ENCODE measurements at places on chromosomes 11 and 22.

DNA sequence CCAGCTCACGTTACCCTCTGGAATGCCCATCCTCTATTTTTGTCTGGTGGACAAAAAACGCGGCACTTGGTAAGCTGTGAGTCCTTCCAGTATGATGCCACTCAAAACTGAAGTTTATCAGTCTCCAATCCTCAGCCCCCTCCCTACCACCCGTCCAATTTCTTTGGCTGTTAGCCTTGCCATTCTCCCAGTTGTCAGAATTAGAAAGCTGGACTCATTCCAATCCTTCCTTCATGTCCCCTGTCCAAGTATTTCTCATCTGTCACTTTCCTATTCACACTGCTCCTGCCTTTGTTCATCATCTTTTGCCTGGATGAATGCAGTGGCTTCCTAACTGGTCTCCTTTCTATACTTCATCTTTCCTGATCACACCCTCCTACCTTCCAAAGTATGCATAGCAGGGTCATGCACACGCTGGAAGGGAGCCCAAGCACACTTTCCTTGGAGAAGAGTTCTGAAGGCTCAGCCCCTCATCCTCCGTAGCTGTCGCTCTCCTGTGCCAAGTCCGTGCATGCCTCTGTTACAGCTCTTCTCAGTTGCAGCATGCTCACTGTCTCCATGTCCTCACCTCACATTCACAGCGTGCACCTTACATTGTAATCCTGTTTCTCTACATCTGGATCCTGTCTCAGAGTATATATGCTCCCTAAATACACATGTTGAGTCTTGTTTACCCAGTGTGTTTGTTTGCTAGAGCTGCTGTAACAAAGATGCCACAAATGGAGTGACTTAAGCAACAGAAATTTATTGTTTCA lies 19.4 kb downstream of the APLP2 start:
- DNase-seq = no peak

- DNase-seq = no peak
Measured at GRCh38 chr11:119025978-119026766, 4.5 kb downstream of the SLC37A4 start.

DNA sequence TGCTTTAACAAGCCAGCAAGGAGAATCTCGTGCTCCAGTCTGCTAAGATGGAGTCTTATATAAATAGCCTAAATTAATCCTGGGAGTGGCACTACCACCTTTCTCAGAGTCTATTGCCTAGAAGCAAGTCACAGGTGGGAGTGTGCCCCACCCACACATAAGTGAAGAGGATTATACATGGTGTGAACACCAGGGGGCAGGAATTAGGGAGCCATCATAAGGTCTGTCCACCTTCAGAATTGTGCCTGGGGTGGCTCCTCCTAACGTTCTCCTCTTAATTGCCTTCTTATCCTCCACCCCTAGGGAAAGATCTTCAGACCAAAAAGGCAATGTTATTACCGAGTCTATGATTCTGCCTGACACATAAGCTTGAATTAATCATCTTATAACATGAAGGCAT lies 276.8 kb upstream of the SESN3 start:
- no peak for DNase-seq

DNA sequence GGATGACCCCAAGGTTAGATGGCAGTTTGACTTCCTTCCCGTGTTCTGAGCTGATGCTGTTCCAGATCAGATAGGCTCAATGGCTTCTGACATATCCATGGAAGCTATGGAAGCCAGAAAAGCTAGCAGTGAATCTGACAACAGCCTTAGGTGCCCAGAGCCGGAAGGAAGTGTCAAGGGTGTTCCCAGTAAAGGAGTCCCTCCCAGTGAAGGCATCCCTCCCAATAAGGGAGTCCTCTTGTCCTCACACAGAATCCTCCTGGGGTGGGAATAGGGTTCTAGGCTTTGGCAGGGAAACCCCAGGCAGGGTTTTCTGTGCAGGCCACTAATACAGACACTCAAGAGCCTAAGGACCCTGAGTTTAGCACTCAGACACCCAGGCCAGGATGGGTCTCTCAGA lies 47.0 kb upstream of the ISX start:
- DNase-seq = no peak

GRCh38 chr11:119591836-119592310 lies 137.1 kb downstream of the NECTIN1 start:
- DNase-seq = no peak

GRCh38 chr11:76615950-76616349 lies 54.6 kb downstream of the LRRC32 start:
- DNase-seq = no peak

DNA sequence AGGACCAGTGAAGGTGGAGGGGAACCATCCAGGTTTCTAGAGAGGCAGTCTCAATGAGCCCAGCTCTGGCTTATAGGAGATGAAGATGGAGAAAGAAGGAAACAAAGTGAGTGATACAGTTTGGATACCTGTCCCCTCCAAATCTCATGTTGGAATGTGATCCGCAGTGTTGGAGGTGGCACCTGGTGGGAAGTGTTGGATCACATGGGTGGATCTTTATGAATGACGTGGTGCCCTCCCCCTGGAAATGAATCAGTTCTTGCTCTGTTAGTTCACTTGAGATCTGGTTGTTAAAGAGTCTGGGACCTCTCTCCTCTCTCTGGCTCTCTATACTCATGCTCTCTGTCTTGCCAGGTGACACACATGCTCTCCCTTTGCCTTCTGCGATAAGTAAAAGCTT lies 393.1 kb upstream of the NARS2 start:
- no peak for DNase-seq

- DNase-seq = no peak
Measured at GRCh38 chr11:116727990-116728389, 44.8 kb downstream of the BUD13 start.

DNA sequence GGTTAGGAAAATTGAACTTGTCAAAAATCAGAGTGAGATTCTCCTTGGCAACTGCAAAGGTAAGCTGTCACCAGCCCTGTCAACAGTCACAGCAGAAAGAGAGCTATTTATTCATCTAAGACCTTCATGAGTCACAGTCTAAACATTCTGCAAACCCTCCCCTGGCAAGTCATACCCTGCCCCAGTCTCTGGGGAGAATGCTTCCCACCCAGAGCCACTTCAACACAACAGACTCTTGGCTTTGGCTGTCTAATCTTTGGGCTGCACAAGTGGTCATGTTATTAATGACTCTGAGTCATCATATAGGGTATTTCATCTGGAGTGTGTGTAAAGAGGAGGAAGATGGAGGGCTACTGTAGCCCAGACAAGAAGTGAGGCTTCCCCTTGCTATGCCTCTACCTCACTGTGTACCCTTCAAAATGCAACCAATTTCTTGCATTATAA lies 153.4 kb downstream of the CCDC34 start:
- DNase-seq = no peak

DNA sequence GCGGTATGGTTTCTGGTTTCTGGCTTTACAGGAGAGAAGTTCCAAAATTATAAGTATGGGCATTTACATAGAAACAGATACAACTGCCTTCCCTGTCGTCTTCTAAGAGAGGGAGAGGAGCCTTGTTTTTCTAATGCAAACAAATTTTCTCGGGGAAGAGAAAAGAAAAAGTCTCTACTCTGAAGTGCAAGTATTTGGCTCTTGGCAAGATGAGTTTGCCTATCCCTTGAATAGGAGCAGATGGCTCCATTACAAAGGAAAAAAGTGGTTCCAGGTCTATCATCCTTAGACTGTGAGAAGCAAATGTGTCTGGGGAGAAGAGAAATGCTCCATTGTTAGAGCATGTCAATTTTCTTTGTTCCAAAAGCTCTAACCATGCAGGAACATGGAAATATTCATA lies 455.6 kb downstream of the BUD13 start:
- no peak for DNase-seq

DNA sequence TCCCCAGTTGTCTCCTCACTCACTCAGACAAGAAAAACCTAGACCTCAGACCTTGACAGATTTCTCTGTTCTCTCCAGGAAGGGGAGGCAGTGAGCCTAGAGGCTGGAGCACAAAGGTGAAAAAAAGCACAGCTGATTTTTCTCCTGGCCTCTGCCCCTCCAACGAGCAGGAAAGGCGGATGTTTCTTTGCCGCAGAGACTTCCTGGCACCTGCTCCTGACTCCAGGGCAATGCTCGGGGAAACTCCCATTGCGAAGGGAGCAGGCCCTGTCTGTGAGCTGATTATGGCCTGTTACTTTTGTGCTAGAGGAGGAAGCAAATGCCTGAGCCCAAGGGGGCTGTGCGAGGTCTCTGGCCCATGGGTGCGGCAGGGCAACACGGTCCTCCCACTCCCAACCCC lies 25.4 kb downstream of the MS4A10 start:
- DNase-seq = no peak

GRCh38 chr22:26210334-26210733 lies 41.1 kb downstream of the SEZ6L start:
- DNase-seq = no peak

DNA sequence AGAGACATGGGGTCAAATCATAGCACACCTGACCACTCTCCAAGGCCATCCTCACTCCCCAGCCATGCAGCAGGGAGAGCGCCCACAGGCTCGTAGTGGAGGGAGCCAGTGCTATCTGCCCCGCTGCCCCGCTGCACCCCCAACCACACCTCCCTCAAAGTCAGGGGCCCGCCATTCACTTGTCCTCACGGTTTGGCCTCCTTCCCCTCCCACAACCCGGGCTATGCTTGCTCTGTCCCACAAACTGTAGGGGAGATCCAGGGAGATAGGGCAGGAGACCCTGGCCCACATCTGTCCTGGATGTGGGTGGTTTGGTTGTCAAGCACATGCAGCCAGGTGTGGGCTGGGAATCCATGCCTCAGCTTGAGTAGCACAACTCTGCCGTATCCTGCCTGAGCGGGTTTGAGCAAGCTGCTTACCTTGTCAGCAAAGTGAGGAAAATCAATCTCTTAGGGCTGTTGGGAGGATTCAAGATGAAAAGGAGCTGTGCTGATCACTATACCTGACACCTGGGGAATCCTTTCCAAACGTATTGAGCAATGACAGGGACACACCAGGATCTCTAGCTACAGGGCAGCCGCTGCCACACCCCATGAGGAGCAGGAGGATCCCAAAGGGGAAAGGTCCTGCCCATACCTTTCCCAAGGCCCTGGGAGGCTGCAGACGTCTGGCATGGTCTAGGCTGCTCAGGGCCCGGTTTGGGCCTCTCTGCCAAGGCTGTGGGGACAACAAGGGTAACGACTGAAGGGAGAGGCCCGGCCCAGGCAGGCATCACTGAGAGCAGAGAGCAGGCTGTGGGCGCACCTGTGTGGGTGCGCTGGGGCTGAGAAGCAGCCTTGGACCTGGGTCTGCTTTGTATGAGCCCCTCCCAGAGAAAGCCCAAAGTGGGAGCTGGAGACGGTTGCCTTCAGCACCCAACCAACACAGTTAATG lies 23.3 kb downstream of the KCNJ5 start:
- DNase-seq = no peak

- DNase-seq = no peak
Measured at GRCh38 chr22:39306456-39307361, 12.7 kb downstream of the RPL3 start.

GRCh38 chr11:14259186-14259784 lies 99.7 kb downstream of the RRAS2 start:
- no peak for DNase-seq

DNA sequence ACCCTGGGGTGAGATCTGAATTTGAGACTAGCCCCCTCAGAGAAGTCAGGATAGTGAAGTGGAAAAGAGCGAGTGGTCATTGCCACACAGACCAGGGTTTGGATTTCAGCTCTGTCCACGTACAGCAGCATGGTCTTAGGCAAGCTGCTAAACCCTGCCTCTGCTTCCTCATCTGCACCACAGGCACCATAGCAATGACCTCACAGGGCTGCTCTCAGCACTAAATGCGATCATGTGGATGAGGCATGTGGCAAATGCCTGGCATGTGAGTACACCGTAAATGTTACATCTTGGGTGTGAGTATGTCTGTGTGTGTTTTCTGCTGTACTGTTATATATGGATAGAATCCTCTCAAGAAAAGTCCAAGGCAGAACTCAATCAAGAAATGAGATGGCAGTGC lies 15.8 kb downstream of the NAV2 start:
- no peak for DNase-seq

GRCh38 chr22:44589831-44590230 lies 91.8 kb upstream of the RTL6 start:
- no peak for DNase-seq

DNA sequence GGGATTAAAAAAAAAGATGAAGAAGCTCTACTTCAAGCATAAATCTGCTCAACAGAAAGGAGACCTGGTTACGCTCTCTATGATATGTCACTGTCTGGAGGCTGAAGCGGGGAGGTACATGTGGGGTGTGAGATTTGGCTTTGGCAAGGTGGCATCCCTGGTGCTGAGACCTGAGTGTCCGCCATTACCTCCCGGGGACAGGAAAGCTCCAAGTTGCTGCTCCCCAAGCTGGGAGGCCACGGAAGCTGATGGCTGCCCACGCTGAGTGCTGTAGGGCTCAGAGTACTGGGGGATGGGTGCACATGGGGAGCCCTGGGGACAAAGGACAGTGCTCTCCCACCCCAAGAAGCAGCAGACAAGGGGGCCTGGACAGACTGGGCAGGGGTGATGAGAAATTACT lies 167.9 kb downstream of the DSCAML1 start:
- no peak for DNase-seq

DNA sequence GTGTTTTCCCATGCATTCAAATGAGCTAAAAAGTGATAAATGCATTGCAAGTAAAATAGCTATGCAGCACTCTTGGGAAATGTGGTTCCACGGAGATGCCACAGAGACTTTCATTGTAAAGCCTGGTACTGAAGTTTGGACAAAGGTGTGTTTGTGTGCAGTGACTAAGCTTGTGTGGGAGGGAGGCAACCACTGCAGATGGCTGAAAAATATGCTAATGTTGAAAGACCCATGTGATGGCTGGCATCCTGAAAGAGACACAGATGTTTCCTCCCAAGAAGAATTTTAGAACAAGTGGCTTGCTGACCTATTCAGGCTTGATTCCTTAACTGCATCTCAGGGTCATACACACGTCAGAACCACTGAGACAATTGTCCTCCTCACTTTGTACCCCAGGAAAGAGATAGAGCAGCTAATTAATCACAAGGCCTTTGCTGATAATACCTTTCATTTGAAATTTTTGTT lies 73.8 kb downstream of the FAM76B start:
- no peak for DNase-seq

DNA sequence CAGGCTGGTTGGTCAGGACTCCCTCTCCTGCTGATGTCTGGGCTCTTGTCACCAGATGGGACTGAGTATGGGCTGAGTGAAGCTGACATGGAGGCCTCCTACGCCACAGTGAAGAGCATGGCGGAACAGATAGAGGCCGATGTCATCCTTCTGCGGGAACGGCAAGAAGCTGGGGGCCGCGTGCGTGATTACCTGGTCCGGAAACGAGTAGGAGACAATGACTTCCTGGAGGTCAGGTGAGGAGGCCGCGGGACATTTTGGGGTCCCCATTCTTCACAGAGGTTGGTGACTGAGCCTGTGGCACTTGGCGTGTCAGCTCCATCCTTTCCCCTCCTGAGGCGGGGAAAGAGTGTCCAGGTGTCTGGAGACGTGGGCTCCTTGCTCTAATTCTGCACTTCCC lies 10.1 kb downstream of the GTPBP1 start:
- DNase-seq = no peak

- no peak for DNase-seq
Measured at GRCh38 chr11:35089666-35090065, 49.3 kb upstream of the CD44 start.
